Naive thymus-derived CD8-positive, alpha-beta T cell (primary cell): ENCODE measurements at places on chromosomes 6 and 20. TPM values are rescaled to one million over a fixed set of nuclear protein-coding genes. Genes with fewer than 3 reads are reported as not detected.
A peak's percentile ranks its signal among the peaks of the same experiment; 100 is the strongest.

DNA sequence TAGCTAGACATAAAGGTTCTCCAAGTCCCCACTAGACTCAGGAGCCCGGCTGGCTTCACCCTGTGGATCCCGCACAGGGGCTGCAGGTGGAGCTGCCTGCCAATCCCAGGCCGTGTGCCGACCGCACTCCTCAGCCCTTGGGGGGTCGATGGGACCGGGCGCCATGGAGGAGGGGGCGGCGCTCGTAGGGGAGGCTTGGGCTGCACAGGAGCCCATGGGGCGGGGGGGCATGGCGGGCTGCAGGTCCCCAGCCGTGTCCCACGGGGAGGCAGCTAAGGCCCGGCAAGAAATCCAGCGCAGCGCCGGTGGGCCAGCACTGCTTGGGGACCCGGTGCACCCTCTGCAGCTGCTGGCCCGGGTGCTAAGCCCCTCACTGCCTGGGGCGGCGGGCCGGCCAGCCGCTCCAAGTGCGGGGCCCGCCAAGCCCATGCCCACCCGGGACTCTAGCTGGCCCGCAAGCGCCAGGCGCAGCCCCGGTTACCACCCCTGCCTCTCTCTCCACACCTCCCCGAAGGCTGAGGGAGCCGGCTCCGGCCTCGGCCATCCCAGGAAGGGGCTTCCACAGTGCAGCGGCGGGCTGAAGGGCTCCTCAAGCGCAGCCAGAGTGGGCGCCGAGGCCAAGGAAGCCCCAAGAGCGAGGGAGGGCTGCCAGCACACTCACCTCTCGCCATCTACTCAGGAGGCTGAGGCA is 26.5 kb upstream of the ID1 start:
- H3K4me3 ChIP-seq, result no peak overlapping the region
- no peaks in the 10 kb centered on the region for H3K36me3 ChIP-seq
- no peak for DNase-seq
- peaks cover 2% of the 10 kb centered on the region for H3K4me1 ChIP-seq
- H3K27me3 ChIP-seq, result no peaks in the 10 kb centered on the region
- H3K27ac ChIP-seq, result no peak overlapping the region

GRCh38 chr6:3205913-3206312 is 21.5 kb downstream of the TUBB2B start:
- H3K27me3 ChIP-seq, result peaks cover 30% of the 10 kb centered on the region
- H3K36me3 ChIP-seq, result no peaks in the 10 kb centered on the region
- no peak for DNase-seq
- no peaks in the 10 kb centered on the region for H3K4me1 ChIP-seq
- H3K4me3 ChIP-seq, result no peak overlapping the region
- no peak overlapping the region for H3K27ac ChIP-seq

- no peak for DNase-seq
- H3K36me3 ChIP-seq, result peaks cover 9% of the 10 kb centered on the region
- no peak overlapping the region for H3K27ac ChIP-seq
- no peaks in the 10 kb centered on the region for H3K27me3 ChIP-seq
- no peak overlapping the region for H3K4me3 ChIP-seq
- no peaks in the 10 kb centered on the region for H3K4me1 ChIP-seq
Observed at GRCh38 chr6:4703382-4703781, 72.8 kb upstream of the CDYL start.

GRCh38 chr6:43855247-43855646 is 85.2 kb downstream of the VEGFA start:
- H3K27me3 ChIP-seq, result no peaks in the 10 kb centered on the region
- H3K27ac ChIP-seq, result no peak overlapping the region
- DNase-seq, result no peak
- H3K4me1 ChIP-seq, result no peaks in the 10 kb centered on the region
- no peaks in the 10 kb centered on the region for H3K36me3 ChIP-seq
- H3K4me3 ChIP-seq, result no peak overlapping the region

DNA sequence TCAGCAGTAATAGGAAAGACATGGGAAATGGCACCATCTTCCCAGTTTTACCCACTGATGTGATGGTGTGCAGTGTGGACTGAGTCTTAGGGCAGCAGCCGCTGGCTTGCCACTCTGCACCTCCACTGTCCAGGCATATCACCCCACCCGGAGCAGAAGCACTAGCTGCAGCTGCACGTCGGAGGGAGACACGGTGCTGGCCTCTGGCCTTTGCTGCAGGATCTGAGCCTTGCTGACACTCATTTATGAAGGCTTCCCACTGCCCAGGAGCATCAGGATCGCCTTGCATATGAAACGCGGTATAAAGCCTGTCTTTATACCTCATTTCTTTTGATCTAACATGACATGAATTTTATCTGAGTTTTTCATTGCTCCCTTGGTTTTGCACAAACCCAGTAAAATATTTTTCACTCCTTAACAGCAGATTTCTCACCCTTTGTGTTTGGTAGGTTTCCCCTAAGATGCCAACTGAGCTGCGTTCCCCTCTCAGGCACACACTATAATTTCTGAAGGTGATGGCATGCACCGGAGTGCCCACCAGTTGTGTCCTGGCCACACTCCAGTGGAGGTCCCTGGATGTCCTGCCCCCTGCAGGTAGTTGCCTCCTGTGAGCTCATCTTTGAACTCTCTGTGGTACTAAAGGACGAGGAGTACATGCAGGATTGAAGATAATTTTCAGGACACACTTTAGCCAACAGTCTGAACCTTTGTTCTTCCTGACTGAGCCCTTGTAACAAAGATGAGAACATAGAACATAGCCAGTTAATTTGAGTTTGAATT is 9.0 kb upstream of the EXOC2 start:
- no peaks in the 10 kb centered on the region for H3K36me3 ChIP-seq
- H3K27ac ChIP-seq, result no peak overlapping the region
- no peak for DNase-seq

- peaks cover 59% of the 10 kb centered on the region for H3K4me1 ChIP-seq
- no peaks in the 10 kb centered on the region for H3K27me3 ChIP-seq
- H3K36me3 ChIP-seq, result no peaks in the 10 kb centered on the region
- DNase-seq, result peak; percentile 29
- H3K27ac ChIP-seq, result peak overlapping the region; percentile 82
Observed at GRCh38 chr6:142784344-142784743, 160.6 kb downstream of the HIVEP2 start.

GRCh38 chr6:24959319-24959718 is 23.6 kb upstream of the RIPOR2 start:
- peak overlapping the region; percentile 71 for H3K4me3 ChIP-seq
- no peak for DNase-seq
- H3K4me1 ChIP-seq, result peaks cover 44% of the 10 kb centered on the region
- H3K27ac ChIP-seq, result peak overlapping the region; percentile 75
- no peaks in the 10 kb centered on the region for H3K36me3 ChIP-seq
- no peaks in the 10 kb centered on the region for H3K27me3 ChIP-seq

DNA sequence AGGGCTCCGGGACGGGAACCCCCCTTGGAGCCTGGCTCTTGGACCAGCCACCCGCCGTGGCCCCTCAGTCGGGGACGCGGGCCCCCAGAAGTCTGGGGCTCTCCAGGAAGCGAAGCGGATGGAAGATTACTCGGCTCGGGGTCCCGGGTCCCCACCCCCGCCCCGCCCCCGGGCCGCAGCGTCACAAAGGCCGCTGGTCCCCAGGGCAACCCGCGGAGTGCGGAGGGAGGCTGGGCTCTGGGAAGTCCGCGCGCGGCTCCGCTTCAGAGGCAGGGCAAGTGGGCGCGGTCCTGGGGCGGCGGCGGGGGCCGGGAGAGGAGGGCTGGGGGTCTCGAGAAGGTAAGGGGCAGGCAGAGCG is at the start of gene FNDC11:
Gene FNDC11, plus strand, starts transcription at position 227 of the 358 bp plus-strand sequence. CDS start 1,505 bp downstream, outside the sequence.
- DNase-seq, result peak; percentile 48
- H3K4me3 ChIP-seq, result peak within 1 kb of the TSS; percentile 76
- peaks cover 25% of the 10 kb centered on the region for H3K4me1 ChIP-seq
- H3K36me3 ChIP-seq, result no peaks in the 10 kb centered on the region
- H3K27ac ChIP-seq, result peak within 1 kb of the TSS; percentile 89
- H3K27me3 ChIP-seq, result no peaks in the 10 kb centered on the region

GRCh38 chr6:167683028-167683862 is 143.5 kb upstream of the AFDN start:
- no peak for DNase-seq
- no peak overlapping the region for H3K4me3 ChIP-seq
- peaks cover 40% of the 10 kb centered on the region for H3K27me3 ChIP-seq
- peaks cover 7% of the 10 kb centered on the region for H3K4me1 ChIP-seq
- H3K27ac ChIP-seq, result no peak overlapping the region
- no peaks in the 10 kb centered on the region for H3K36me3 ChIP-seq

GMPR gene
- total RNA-seq, result 2.6 TPM

FAM162B gene
- not detected for total RNA-seq

C6orf118 gene
- total RNA-seq, result not detected

PPP1R14C gene
- total RNA-seq, result not detected

NMBR gene
- total RNA-seq, result not detected
